ENCODE measurements at places on chromosomes 5 and 9. TPM values are rescaled to one million over a fixed set of nuclear protein-coding genes. Genes with fewer than 3 reads are reported as not detected.

DNA sequence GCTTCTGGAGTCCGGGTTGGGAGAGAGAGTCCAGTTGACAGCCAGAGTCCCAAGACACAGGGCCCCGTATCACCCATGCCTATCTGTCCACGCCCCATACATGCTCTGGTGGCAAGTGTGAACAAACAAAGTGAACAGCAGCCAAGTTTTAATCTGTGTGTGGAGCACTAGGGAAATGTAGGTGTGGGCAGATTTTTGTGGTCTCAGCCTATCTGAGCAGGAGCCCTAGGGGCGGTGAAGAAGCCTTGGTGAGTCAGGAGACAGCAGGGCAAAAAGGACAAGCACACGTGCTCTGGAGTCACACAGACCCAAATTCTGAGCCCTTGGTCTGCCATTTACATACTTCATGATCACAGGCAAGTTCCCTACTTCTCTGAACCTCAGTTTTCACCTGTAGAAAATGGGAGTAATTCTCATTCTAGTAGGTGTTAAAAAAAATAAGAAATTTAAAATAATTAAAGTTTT lies 23.2 kb downstream of the EGR1 start:
- DNase-seq: no peak

GRCh38 chr9:112831281-112831851 lies 59.3 kb downstream of the SLC46A2 start:
- DNase-seq: no peak

Gene ZNF300
- 6.1 TPM for total RNA-seq

DNA sequence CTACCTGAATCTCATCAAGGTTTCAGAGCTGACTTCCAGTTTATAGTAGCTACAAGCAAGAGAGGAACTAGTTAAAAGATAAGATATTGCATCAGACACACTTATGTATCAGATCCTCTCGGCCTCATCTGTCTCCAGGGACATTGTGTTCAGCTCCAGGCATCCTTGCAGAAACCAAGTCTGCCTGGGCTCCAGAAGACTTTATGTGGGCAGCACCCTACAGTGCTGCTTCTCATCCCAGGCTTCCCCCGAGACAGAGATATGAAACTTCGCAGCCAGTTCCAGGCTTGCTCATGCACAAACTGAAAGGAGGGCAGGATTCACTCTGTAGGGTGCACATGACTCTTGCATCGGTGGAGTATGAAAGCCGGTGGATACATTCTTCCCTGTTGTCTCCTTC lies 33.9 kb upstream of the FOXB2 start:
- no peak for DNase-seq

Gene WNK2
- 20.0 TPM for total RNA-seq

Gene IL3
- total RNA-seq: not detected

GRCh38 chr5:93791518-93791972 lies 50.1 kb upstream of the POU5F2 start:
- DNase-seq: no peak

DNA sequence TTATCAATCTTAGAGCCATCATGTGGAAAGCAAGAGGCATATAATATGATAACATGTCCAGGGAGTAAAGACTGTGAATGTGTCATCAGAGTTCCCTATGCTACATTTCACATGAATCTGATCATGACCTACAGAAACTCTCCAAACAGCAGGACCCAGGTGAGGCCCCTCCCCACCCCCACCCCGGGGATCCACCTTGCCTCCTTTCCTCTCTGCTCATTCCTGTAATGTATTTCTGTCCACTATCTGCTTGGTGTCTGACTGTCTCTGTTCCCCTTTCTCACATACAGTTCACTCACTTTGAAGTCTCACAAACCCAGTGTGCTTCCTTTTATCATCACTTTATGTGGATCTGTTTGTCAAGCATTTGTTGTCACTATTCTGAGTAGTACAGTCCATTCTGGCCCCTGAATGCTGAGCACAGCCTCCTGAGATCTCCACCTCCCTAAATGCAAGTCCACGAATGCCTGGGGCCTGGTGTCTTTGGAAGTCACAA lies 76.4 kb upstream of the SMARCA2 start:
- DNase-seq: no peak

GRCh38 chr5:16152601-16153568 lies 26.7 kb downstream of the MARCHF11 start:
- DNase-seq: no peak

- DNase-seq: peak; percentile 72
Observed at GRCh38 chr5:93620487-93621326, 37.7 kb downstream of the NR2F1 start.

Gene ANKRD34B
- total RNA-seq: not detected

- no peak for DNase-seq
Observed at GRCh38 chr5:33701951-33702350, 189.8 kb downstream of the ADAMTS12 start.

Gene IFNA21
- total RNA-seq: not detected

Gene IL9
- not detected for total RNA-seq

Gene GHR
- total RNA-seq: 22.8 TPM

Gene C9orf40
- total RNA-seq: 7.5 TPM

DNA sequence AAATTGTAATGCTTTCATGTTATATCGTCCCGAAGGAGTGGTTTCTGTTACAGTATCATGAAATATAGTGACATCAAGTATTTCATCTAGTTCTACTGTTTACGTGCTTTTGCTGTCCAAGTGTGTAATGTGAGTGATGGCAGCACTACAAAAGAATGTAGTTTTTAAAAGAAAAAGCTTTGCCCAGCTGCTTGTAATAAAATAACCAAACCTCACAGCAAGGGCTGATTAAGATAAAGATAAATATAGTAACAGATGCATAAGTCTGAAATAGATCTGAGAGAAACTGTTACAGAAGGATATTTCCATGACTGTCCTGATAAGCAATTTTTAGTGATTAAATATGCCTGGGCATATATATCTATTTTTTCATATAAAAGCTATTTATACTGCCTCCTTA lies 106.4 kb downstream of the AUH start:
- DNase-seq: no peak

GRCh38 chr9:108417726-108418125 lies 438.1 kb downstream of the ACTL7B start:
- DNase-seq: no peak

Gene TNC
- total RNA-seq: 127 TPM

DNA sequence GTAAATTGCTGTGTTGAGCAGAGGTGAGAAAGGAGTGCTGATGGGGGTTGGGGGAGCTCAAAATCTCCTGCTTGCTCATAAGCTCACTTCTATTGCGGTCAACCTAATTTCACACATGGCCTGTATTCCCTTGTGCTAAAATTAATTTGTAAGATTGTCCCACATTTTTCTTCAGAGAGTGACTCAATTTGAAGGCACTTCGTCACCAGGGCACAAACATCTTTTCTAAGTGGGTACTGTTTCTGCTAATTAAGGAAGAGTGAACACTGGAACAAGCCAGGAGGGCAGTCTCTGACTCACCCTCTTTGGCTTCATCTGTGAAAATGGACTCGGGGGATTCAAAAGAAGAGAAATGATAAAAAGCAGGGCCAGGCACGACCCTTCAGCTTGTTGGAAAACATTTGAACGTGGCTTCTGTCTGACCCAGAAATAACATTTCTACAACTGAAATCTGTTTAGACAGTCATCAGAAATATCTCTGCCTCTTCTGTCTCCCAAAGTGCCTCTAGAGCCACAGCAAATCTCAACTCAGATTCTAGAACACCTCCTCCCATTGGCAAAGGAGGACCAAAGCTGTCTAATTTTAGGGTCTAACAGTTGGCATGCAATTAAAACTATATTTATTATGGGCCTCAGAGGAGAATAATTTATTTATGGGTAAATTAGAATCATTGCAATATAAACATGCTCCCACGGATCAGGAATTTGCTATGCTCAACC lies 49.8 kb downstream of the FEM1C start:
- no peak for DNase-seq

- peak; percentile 55 for DNase-seq
Observed at GRCh38 chr9:136858452-136858843, 6.3 kb downstream of the MAMDC4 start.

- DNase-seq: no peak
Observed at GRCh38 chr5:41747301-41747700, 122.9 kb downstream of the OXCT1 start.

Gene GFI1B
- 0.28 TPM for total RNA-seq

Gene IRGM
- total RNA-seq: not detected

Gene TRMO
- 25.8 TPM for total RNA-seq

Gene SLCO4C1
- not detected for total RNA-seq

- no peak for DNase-seq
Observed at GRCh38 chr5:32272746-32273145, 40.0 kb downstream of the MTMR12 start.

- DNase-seq: no peak
Observed at GRCh38 chr9:6689893-6690674, 44.6 kb upstream of the GLDC start.

Gene PTGES
- 6.8 TPM for total RNA-seq

Gene PHF24
- 1.1 TPM for total RNA-seq

DNA sequence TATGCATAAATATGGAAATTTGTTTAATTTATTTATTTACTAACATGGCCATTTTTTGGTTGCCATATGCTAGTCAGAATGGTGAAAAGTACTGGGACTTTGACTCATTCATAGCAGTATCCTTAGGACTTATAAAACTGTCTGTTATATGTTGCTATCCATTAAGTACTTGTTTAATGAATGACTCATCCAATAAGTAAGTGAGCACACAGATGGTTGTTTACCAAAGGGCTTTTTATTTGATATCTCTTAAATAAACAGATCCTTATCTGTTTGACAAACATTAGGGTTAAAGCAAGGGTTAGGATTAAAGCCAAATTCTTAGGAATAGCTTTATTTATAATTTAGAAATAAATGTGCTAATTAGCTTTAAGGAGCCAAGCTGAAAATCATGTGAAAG lies 183.4 kb downstream of the FBXO4 start:
- DNase-seq: no peak

Gene GLRA1
- not detected for total RNA-seq

Gene F2R
- total RNA-seq: 9.7 TPM

DNA sequence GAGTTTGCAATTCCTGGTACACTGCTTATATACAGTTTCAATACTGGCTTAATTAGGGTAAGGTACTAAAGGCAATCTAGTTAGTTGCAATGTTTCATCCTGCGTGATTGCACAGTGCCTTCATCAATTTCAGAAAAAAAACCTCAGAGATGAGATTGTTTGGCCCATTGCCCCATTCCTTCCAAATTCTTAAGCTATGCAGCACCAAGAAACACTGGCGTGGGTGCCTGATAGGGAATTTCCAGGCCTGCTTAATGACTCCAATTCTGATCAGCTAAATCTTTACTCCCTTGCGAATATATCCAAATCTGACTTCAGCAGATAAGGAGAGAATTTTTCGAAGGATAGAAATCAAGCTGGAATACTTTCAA lies 35.9 kb upstream of the GAS1 start:
- no peak for DNase-seq

Gene CDC37L1
- total RNA-seq: 32.3 TPM

DNA sequence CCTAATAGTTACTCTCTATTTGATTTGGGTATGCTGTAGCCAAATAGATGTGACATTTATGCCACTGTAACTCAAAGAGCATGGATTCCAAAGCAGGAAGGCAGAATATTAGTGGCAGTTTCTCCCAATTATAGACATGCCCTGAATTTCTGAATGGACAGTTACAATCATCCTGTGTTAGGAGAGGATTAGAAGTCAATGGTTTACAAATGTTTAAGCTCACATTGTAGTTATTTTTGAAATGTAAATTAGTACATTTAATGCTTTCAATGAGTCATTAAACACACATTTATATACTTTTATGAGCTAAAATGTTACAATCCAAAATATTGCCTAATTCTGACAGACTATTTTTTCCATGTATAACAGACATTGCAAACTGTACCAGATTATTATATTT lies 62.3 kb upstream of the CDH18 start:
- DNase-seq: no peak

DNA sequence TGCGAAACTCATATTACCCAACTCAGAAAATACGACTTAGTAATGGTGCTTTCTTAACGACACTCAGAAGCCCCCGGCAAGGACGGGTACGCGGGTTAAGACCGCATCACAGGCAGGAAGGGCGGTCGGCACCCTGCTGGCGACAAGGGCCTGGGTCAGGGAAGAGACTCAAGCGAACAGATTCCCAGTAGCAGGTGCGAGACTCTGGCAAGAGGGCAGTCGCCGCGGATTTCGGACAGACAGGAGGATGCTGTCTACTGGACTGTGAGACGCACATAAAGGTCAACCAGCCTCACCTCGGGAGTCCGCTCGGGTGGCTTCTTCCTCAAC lies 398 bp downstream of the RAPGEF6 start:
- DNase-seq: no peak

DNA sequence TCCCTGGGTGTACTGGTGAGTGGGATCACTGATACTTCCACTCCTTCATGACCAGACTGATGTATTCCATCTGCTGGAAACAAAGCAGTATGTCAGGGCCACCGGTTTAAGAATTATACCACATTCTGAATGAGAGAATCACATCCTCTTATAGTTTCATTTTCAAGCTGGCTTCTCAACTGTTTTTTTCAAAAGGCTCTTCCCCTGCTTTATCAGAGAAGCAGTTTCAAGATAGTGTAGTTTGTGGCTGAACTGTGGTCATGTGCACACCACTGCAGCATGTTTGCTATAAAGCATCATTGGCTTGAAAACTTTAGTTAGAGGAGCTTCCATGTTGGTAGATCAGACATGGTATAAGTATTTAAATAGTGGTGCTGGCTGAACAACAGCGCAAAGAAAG lies 450.5 kb upstream of the CDH10 start:
- DNase-seq: no peak

- DNase-seq: no peak
Observed at GRCh38 chr5:88664645-88665044, 218.3 kb downstream of the MEF2C start.

Gene ADAMTSL1
- 6.5 TPM for total RNA-seq

- no peak for DNase-seq
Observed at GRCh38 chr5:94808497-94808896, 190.0 kb downstream of the SLF1 start.

GRCh38 chr5:154948313-154948712 lies 7.4 kb downstream of the MRPL22 start:
- no peak for DNase-seq

Gene GRIA1
- 1.1 TPM for total RNA-seq

Gene SEMA5A
- total RNA-seq: 2.8 TPM

Gene FLT4
- total RNA-seq: 5.3 TPM

Gene COL27A1
- total RNA-seq: 4.3 TPM

Gene FCN2
- not detected for total RNA-seq

Gene SLC24A2
- total RNA-seq: 0.66 TPM

DNA sequence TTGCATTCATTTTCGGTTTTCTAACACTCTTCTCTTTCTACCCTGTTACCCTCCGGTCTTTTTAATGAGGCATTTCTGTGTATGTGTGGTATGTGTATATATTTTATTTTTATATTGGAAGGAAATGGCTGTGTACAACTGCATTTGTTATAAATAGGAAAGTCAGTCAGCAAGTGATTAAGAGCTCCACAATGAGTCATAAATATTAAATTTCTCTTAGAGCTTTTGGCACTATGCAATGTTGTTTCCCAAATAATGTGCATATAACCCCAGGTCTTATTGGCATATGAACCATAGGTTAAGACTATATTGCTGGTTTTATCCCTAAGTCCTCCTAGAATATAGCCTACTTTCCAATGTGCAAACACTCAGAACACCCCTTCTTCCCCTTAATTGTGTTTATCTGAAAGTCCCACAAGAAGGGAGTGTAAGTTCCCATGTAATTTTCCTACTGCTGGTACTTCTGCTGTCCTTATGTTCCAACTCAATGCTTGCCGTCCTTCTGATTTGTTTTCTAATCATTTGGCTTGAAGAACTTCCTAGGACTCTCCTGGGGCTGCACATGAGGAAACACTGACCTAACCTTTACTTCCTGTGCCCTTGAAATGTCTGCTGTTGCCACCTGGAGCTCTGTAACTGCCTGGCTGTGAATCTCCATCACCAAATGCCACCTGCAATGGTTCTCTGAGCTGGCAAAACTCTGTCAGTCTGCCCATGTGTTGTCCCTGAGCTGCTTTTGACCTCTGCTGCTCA lies 65.5 kb upstream of the PCSK5 start:
- DNase-seq: no peak

All from sigmoid colon (tissue), 7 donors.